ENCODE measurements at places on chromosomes 7 and 10. TPM values are rescaled to one million over a fixed set of nuclear protein-coding genes. Genes with fewer than 3 reads are reported as not detected.

Gene LLCFC1
- not detected for total RNA-seq

Gene ERVW-1
- total RNA-seq: not detected

Gene EGFR
- 56.7 TPM for total RNA-seq

DNA sequence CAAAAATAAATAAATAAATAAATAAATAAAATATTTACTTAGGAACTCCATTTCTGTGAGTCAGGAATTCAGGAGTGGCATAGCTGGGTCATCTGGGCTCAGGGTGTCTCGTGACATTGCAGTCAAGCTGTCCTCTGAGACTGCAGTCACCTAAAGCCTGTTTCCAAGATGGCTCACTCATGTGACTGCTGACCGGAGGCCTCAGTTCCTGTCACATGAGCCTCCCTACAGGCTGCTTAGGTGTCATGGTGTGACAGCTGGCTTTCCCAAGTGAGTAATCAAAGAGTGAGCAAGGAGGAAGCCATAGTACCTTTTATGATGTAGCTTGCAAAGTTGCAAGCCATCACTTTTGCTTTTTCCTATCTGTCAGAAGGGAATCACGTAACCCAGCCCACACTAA lies 128.6 kb upstream of the KCTD7 start:
- DNase-seq: no peak

GRCh38 chr10:55629793-55630490 lies 731.1 kb downstream of the ZWINT start:
- no peak for DNase-seq

GRCh38 chr10:110636932-110637557 lies 7.1 kb upstream of the RBM20 start:
- no peak for DNase-seq

- DNase-seq: no peak
Observed at GRCh38 chr10:119341459-119342301, 134.3 kb downstream of the GRK5 start.

DNA sequence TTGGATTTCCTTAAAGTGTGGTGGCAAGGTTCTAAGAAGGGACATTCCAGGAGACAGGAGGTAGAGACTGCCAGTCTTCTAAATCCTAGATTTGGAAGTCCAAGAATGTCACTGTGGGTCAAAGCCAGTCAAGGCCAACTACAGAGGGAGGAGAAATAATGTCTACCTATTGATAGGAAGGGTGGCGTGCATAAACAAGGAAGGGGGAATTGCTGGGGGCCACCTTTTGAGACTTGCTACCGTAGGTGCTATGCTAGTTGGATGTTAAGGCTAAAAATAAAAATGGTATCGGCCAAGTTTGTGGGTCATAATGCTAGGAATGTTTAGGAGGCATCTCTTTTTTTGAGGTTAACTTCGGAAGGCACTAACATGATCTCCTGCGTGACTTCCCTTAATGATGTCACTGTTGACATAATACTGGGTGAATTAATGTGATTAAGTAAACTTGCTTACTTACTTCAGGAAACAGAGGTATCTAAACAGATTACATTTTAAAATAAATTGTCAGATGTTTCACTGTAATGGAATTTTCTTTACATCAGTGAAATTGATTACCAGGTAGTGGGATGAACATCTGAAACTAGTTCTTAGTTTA lies 4.8 kb downstream of the BTRC start:
- DNase-seq: no peak

DNA sequence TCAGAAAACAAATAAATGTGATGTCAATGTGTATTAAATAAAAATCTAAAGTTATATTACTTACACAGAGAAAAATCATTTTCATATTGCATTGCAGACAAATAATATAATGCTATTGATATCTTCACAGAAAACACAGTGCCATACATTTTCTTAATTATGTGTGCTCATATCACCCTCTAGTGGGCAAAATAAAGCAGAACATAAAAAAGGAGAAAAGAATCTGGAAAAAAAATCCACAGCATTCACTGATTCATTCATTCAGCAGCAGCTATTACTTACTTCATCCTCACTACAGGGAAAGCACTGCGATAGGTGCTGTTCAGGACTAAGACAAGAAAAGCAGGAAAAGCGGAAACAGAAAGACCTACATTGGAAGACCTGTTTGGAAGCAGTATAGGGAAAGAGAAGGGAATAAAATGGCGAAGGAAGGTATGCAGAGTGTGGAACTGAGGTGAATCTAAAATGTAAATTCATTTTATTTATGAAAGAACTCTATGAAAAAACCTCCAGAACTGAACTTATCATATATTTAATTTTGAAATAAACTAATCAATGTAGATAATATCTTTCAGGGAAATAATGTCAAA lies 73.2 kb downstream of the POT1 start:
- DNase-seq: no peak

- DNase-seq: no peak
Observed at GRCh38 chr7:72919256-72919775, 5.6 kb upstream of the POM121 start.

GRCh38 chr7:35012160-35012559 lies 25.1 kb downstream of the DPY19L1 start:
- no peak for DNase-seq

- no peak for DNase-seq
Observed at GRCh38 chr7:9283246-9283645, 849.8 kb downstream of the NXPH1 start.

GRCh38 chr7:71613313-71613712 lies 481.4 kb downstream of the GALNT17 start:
- no peak for DNase-seq

Data from thoracic aorta (tissue), 2 donors.